ENCODE measurements at places on chromosomes 1 and 21.

GRCh38 chr1:244010703-244011123 is 40.4 kb upstream of the ZBTB18 start:
- no peak for DNase-seq

DNA sequence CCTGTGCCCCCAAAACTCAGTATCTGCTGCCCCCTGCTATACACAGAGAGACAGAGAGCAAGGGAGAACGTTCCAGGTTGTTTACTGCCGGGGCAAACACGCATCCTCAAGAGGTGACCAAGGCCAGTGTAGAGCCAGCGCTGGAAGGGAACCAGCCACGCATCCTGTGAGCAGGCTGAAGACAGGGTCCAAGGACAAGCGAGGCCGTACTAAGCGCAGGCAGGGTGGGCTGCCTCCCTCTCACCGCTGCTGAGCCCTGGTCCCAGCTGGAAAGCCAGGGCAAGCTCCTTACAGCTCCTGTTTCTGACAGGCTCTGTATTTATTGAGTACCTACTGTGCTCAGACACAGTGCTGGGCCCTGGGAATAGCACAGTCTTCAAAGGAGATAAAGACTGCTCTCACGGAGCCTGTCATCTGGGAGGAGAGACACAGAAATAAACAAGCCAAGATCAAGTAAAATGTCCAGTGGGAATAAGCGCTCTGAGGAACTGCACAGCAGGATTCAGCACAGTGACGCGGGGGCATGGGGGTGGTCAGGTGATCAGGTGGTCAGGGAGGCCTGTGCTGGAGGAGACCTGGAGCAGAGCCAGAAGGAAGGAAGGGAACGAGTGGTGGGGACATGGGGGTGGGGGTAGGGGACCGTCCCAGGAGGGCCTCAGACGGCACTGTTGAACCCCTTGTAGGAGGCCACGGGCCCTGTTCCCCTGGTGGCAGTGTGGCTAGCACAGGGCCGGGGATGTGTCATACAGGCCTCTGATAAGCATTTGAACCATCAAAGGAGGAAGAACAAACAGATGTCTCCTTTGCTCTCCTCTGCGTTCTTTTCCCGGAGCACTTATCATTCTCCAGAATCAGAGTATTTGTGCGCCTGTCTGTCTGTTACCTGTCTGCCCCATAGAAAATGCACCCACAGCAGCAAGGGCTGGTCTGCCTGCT is 37.8 kb upstream of the EFHD2 start:
- no peak for DNase-seq

GRCh38 chr1:12387641-12388040 is 157.8 kb downstream of the VPS13D start:
- DNase-seq: no peak

DNA sequence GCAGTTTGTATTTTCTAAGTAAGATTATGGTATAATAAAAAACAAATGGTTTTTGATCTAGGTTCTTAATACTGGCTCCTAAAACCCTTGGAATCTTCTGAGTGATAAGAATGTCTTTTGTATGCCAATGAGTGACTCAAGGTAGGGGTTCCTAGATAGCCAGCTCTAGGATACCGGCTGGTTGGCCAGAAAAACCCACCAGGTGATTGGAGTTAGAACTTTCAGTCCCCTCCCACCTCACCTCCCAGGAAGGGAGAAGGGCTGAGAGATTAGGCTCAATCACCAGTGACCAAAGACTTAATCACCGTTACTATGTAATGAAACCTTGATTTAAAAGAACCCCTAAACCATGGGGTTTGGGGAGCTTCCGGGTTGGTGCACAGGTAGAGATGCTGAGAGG is 8.7 kb upstream of the BRDT start:
- DNase-seq: no peak

DNA sequence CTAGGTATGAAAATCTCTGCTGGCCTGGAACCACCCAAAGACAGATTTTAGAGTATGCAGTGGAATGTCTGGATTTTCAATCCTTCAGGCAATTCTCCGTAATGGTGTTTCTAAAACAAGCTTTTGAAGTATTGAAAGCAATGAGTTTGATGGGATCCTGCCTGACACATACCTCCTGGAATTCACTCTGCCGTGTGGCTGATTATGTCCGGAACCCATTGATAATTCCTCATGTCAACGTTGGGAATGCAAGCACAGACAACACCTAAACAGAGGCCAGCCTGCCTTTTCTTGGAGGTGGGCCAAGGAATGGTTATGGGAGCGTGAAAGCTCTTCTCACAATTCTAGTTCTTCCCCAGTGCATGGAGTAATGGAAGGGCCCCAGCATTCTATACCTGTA is 168.9 kb upstream of the HMCN1 start:
- no peak for DNase-seq

DNA sequence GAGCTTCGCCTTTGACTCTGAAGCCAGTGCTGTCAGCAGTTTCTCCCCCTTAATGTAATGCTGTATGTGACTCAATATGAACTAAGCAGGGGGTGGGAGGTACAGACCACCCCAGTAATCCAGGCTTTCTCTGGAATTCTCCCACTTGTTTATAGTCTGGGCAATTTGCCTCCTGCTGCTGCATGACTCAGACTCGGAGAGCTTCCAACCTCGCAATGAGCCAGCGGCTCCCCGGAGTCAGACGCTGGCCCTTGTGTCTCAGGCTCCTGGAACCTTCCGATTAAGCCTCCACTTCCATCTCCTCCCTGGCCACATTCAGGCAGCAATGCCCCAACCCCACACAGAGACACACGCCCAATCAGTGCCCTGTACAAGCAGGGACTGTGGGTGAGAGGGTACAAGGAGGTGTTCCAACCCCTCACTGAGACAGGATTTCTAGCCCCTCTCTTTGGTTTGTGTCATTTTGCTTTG is 471.7 kb upstream of the VAMP3 start:
- DNase-seq: peak; percentile 95

GRCh38 chr1:235286667-235287066 is 41.3 kb downstream of the ARID4B start:
- no peak for DNase-seq

DNA sequence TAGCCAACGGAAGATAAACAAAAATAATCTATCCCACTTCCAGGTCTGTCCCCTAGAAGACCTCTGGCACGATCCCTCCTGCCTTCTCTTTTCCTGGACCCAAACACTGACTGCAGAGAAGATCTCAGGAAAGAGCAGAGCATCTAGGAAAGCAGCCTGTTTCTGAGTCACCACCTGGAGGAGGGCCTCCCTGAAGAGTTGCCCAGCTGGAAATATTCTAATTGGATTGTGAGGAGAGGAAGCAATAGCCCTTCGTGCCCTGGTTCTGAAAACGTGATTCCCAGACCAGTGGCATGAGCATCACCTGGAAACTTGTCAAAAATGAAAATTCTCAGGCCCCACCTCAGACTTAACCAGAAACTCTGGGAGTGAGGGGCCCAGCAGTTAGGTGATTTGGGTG is 411.1 kb downstream of the SETD4 start:
- no peak for DNase-seq

GRCh38 chr1:226027538-226028217 is 28.5 kb upstream of the SDE2 start:
- no peak for DNase-seq

DNA sequence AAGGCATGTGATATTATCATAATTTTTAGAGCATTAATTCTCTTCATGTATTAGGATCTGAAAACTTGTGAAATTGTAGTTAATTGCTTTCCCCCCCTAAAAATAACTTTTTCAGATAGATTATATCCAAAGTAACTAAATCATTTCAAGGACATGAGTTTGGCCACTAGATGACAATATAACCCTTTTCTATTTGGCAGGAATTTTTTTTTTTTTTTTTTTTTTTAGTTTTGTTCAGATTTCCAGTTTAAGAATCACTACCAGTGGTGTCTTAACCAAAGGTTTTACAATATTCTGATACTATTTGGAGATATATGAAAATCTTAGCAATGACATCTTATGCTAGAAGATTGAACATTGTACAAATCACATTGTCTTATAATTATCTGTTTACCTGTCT is 370.8 kb downstream of the AMY1C start:
- no peak for DNase-seq

DNA sequence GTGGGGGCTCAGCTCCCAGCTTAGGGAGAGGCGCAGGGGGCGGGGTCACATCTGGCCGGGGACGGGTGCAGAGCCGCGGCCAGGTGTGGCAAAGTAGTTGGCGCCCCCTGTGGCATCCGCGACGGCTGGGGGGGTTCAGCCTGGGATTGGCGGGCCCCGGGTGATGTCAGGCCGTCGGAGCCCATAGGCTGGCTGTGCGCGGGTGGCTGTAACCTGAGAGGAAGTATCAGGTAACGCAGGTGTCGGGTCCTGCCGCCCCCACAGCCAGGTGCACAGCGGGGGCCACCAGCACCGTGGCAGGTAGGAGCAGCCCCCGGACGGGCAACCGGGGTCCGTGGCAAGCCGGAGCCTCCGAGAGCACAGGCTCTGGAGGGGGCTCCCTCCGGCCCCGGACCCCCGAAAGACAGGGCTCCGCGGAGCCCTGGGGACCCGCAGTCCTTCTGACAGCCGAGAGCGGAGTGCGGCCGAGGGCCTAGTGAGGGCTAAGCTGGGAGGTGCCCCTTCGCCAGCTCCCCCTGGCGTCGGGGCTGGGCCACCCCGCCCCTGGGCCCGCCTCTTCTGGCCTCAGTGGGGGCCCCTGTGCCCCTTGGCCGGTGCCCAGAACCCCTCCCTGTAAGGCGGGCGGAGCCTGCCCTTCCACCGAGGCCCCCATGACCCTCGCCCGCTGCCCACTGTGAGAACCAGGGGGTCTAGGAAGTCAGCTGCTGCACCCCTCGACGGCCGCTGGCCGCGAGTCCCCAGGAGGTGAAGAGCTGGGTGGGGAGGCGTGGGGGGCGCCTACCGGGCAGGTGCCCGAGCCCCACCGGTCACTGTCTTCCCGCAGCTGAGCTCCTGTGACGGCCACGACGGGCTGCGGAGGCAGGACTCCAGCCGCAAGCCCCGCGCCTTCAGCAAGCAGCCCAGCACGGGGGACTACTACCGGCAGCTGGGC is 17.9 kb downstream of the TNFRSF25 start:
- DNase-seq: no peak

DNA sequence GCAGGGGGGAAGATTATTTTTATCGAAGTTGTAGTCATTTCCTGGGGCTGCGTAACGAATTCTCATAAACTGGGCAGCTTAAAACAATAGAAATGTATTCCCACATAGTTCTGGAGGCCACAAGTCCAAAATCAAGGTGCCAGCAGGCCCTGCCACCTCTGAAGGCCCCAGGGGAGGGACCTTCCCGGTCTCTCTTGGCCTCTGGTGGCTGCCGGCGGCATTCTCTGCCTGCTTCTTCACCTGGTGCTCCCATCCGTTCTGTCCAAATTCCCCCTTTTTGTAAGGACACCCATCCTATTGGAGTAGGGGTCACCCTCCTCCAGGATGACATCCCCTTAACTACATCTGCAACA is 92.8 kb downstream of the PDE9A start:
- DNase-seq: no peak

DNA sequence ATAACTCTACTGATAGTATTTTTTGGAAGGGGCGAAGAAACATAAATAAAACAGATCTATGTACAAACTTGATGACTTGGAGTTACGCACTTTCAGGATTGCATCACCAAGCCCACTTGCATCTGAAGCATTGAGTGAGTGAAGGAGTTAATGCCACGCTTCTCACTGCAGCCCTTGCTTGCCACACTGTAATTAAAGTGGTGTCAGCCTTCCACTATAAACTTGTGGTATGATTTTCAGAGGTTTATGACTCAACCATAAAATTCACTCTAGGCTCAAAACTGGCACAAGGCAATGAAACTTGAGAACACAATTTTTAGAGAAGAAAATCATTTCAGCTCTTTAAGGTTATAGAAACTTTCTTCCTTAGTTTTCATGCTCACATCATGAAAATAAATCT is 93.9 kb upstream of the PRMT6 start:
- DNase-seq: no peak

GRCh38 chr1:145843031-145843430 is 2.4 kb upstream of the NUDT17 start:
- DNase-seq: no peak

- no peak for DNase-seq
Observed at GRCh38 chr1:4970532-4970931, 316.1 kb downstream of the AJAP1 start.

GRCh38 chr1:67213164-67213563 is 46.9 kb downstream of the IL23R start:
- no peak for DNase-seq

GRCh38 chr1:193438771-193439170 is 252.4 kb upstream of the B3GALT2 start:
- no peak for DNase-seq

GRCh38 chr1:108199201-108199691 is 897 bp downstream of the SLC25A24 start:
- DNase-seq: no peak

- no peak for DNase-seq
Observed at GRCh38 chr1:153430166-153430553, 13.8 kb downstream of the S100A7A start.

GRCh38 chr1:11985851-11986250 is 5.6 kb downstream of the MFN2 start:
- DNase-seq: peak; percentile 43

GRCh38 chr1:167720965-167721616 is 691 bp upstream of the MPZL1 start:
- DNase-seq: peak; percentile 65

DNA sequence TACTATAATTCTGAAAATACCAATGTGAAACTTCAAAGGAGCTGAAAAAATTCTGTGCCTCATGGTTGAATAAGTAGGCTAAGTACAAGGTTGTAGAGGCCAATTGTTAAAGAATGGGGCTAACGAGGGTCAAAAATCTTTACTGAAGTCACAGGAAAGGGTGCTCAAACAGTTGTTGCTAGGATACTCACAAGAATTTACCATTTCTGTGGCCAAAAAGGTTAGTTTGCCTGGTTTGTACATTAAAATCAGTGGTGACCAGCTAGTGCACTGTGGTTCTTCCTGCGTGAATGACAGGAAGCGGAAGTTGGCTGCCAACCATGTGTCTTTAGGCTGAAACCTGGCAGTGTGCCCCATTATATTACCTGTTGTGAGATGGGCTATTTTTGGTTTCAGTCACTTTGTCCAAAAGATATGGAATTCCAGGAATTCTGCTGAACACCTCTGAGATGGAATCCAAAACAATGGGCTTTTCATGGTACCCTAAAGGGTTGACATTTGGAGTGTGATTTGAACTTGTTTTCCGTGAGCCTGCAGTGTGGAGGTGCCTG is 13.5 kb downstream of the MAP3K21 start:
- DNase-seq: no peak

GRCh38 chr21:41229509-41230248 is 61.7 kb downstream of the BACE2 start:
- no peak for DNase-seq

- DNase-seq: no peak
Observed at GRCh38 chr21:45348591-45349327, 56.2 kb upstream of the COL18A1 start.

DNA sequence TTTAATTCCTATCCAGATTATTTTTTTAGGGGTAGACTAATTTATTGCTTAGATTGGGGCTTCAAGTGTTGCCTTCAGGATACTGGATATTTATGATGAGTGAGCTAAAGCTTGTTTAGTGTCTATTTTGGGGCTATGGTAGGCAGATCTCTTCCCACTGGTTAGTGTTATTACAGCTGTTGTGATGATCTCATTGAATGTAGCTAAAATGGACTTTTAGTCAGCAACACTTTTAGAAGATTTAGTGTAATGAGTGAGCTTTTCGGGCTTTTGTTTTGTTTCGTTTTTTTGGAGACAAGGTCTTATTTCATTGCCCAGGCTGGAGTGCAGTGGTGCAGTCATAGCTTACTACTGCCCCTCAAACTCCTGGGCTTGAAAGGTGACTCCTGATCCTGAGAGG is 14.2 kb downstream of the THRAP3 start:
- DNase-seq: no peak

Data from HS-5 (cell line).